Upper lobe of right lung (tissue), 1 donor: ENCODE measurements at places on chromosomes 2 and 18.

DNA sequence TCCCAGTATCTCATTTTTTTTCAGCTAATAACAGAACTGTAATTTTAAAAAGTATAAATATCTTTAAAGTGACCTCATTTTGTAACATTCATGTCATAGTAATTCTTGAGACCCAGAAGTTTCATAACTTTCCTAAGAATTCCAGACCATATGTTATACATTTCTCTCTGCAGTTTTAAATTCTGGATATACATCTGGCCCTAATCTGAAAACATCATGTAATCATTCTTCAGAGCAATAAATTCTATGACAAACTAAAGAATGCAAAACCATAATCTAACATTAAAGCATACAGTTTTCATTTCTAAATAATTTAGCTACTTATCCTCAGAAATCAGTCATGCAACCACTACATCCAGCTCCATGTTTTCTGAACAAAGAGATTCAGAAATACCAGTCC is 198.3 kb upstream of the SLC35G4 start:
- DNase-seq = no peak

DNA sequence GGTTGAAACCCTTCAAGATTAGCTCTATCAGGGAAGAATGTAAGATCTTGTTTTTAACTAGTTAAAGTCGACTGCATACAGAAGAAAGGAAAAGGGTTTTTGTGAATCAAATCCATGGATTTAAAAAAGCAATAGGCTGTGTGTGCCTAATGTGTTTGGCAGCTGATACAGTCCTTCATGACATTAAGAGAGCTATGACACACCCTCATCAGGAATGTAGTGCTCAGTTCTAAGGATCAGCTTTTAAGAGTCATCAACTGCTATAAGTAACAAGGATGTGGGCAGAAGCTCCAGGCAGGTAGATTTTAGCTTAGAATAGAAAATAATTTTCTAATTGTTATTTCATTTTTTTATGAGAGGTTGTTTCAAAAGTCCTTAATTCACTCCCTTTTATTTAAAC is 52.9 kb downstream of the PPP1R1C start:
- DNase-seq = no peak

DNA sequence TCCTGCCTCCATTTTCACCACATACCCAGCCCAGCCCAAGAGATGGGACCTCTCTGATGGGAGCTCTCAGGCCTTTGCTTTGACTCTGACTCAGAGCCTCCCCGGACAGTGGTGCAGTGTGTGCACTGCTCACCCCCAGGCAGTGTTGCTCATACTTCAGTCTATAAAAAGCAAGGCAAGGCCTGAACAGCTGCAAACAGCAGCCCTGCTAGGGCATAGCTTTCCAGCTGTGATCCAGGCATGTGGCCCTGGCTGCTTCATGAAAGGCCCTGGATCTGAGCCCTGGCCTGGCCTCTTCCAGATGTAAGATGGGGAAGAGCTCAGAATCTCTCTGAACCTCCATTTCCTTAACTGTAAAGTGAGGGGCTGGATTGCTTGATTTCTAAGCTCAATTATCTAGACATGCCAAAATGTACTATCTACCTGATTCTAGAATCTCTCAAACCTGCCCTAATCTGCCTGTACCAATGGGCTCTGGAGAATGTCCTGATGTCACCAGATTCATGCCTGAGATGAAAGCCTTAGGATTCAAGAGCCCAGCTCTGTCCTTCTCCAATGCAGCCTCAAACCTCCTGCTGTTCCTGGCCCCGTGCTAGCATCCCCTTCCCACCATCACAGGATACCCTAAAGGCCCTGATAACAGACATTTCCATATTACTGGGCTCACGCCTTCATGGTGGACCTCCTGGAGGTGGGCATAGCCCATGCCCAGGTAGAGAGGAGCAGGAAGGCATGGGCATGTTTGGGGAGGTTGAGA is 206.9 kb downstream of the ARL4C start:
- no peak for DNase-seq

DNA sequence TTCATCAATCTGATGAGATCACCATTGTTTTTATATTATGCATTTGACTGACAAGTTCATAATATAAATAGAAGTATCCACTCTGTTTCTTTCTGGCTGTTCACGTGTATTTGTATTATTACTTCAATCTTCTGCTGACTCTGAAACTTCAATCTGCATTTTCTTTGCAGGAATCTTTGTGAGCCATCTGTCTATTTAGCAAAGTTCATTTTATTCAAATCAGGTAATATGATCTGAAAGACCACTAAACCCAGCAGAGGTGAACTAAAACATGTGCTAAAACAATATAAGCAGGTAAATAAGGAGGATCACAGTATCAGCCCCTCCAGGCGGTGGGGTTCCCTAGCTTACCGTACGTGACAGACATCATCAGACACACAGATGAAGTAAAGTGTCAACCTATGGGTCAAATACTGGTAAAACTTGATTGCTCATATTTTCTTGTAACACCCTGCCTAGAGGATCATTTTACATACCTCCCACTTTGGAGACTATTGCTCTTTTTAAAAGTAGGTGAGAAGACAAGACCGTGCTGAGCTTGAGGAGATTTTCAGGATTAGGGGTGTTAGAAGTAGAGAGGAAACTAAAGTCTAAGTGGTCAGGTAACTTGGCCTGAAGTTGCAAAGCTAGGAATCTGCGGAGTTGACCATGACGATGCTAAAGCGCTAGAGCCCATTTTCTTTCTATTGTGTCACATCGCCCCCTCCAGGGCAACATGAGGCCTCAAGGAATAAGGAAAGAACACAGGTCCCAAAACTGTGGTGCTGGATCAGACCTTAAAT is 9.0 kb downstream of the DTNB start:
- no peak for DNase-seq

GRCh38 chr2:176088048-176088936 is 4.2 kb upstream of the HOXD13 start:
- peak; percentile 79 for DNase-seq

DNA sequence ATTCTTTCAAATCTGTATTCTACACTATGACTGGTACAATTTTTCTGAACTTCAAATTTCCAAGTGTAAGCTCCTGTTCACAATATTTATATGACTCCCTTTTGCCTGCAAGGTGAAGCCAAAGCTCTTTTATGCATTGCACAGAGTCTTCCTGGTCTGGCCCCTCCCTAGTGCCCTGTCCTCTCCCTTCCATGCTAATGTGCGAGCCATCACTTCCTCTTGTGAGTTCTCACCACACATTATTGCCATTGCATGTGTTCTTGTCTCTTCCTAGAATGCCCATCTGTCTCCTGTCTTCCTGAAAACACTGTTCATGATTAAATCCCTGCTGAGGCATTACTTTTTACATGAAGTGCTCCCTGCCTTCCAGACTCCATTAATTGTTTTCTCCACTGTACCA is 169.9 kb downstream of the MC4R start:
- no peak for DNase-seq

DNA sequence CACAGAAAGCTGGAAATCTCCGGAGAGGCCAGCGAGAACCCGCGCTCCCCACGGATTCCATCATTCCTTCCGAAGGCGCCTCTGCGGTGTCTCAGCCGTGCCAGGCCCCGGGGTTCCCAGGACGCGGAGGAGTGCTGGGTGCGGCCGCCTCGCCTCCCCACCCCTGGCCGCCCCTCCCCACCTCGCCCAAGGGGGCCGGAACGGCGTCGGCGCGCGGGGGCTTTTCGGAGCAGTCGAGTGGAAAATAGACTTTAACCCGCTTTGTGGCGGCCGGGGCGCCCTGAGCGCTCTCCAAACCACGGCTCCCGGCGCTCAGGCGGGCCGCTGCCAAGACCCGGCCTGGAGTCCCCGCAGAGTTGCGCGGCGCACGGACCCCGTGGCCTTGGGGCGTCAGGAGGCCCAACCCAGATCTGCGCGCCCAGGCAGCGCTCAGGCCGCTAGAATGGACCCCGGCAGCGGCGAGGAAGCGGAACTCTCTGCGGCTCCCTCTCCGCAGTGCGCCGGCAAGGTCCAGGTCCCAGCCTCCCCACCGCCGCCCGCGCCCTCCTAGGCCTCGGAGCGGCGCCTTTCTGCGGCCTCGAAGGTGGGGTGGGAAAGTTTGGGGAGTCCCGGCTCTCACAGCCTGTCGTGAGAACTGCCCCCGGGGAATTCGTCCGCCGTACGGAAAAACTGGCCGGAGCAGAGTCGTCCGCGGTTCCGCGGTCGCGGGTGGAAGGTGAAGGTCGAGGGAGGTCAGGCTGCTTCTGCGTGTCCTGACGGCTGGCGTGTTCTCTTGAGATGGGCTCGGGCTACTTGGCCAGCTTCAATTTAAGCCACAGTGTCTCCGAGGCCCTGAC is 1.2 kb upstream of the EMX1 start:
- peak; percentile 78 for DNase-seq

- peak; percentile 86 for DNase-seq
Observed at GRCh38 chr2:226799211-226799975, at the start of gene IRS1. Gene IRS1 (minus strand): TSS chr2:226799820. CDS start chr2:226798738, 1,082 bp downstream.

DNA sequence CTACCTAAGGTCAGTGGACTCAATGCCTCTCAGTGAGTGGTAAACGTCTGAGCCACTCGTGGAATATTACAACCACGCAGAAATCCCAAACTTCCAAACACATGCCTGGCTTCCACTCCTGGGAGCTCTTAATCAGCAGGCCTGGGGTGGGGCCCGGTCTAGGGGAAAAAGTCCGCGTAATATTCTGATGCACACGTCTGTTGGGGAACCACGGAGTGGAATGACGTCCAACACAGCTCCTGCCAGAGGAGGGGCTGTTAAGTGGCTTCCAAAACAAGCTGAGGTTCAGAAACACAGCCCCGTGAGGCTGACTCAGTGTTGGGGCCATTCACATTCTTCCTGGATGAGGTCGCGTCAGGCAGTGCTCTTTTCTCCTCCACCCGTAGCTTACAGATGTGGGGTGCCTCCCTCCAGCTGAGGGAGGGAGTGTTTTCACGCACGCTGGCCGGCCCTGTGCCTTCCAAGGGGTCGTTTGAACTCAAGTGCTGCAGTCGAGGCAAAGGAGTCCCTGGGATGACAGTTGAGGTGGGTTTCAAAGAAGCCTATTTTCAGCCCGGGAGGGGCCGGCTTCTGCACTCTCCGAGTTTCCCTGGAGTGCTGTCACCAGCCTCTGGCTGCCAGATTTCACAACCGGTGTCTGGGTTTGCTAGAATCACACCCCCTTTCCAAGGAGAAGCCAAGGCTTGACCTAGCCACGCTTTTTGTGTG is 73.1 kb downstream of the ACKR3 start:
- peak; percentile 72 for DNase-seq

GRCh38 chr2:48414980-48415835 is 114.7 kb upstream of the STON1 start:
- peak; percentile 71 for DNase-seq

- DNase-seq = no peak
Observed at GRCh38 chr2:213688133-213688532, 403.9 kb downstream of the SPAG16 start.

DNA sequence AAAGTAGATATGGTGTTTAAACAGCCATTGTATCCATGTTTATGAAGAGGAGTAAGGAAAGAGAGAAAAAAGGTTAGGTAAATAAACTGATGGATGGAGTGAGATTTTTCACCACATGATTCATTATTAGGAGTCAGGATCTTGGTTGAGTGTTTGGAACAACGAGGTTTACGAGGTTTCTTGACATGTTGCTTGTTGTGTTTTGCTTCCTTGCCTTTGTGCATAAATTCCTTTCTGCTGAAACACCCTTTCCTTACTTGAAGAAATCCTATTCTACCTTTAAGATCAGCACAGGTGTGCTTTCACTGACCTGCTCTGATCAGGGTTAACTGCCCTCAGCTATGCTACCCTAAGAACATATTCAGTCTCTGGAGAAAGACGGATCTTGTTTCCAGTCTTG is 66.6 kb downstream of the EFEMP1 start:
- DNase-seq = no peak

- no peak for DNase-seq
Observed at GRCh38 chr2:162113088-162113775, 38.8 kb downstream of the GCG start.

GRCh38 chr2:210421916-210422315 is 54.6 kb downstream of the LANCL1 start:
- no peak for DNase-seq

- DNase-seq = no peak
Observed at GRCh38 chr18:73758446-73758845, 389.2 kb downstream of the FBXO15 start.

DNA sequence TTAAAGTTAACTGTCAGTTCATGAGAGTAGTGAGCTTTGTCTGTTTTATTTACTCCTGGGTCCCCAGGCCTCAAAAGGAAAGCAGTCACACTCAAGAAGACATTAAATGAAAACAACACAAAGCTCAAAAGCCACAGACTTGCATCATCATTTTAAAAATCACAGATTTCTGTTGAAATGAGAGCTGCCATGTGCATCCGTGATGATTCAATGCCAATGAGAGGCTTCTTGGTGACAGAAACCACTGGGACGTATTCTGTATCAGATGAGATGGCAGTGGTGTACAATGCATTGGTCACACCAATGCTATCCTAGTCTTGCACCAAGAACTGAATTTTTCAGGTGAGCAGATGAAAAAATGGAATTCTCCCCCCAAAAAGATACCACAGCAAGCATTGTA is 204.8 kb downstream of the ANAPC1 start:
- DNase-seq = no peak
